Amygdala (tissue), 56 donors: ENCODE measurements at places on chromosomes 1 and 21.

GRCh38 chr21:27408826-27409225 is 441.9 kb upstream of the ADAMTS5 start:
- DNase-seq, result no peak

- DNase-seq, result no peak
These were observed 1.9 kb downstream of the RNF187 start for GRCh38 chr1:228488818-228489674.

- DNase-seq, result no peak
These were observed 75.6 kb downstream of the PIGK start for GRCh38 chr1:77143529-77144121.

DNA sequence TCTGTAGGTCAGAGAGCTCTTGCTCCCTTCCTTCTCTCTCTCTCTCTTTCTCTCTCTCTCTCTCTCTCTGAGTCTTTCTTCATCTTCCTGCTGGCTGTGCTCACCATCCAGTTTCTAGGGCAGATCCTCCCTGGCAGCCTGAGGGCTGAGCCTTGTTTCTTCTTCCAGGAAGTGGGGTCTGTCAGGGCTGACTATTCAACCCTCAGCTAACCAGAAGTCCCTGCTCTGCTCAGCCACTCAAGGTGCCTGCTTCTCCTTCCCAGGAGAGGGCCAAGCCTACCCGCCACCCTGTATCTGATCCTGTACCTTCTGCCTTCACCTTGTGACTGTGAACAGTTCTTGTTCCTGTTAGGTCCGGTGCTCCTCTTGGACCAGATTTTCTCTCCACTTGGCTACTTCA is 107.6 kb upstream of the ETV3 start:
- DNase-seq, result no peak

- no peak for DNase-seq
These were observed 101.1 kb downstream of the MACF1 start for GRCh38 chr1:39305555-39305954.

GRCh38 chr21:8990326-8991087 is 1530.9 kb upstream of the TPTE start:
- no peak for DNase-seq
